ENCODE measurements at places on chromosomes 3 and 15.

DNA sequence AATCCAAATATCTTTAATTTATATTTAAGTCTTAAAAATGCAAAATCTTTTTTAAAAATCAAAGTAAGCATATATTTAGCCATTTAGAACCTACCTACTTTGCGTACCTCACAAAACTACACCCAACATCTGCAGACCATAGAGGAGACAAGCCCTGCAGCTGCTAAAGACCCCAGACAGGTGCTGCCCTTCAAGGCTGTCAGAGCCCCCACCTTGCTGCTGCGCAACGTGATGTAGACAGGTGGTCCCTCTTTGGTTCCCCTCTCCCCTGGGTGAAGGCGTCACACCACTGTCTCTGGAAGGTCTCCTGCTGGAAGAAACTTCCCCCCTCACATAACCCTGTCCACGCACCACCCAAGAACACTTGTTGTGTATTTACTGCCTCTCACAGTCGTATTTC is 204.5 kb downstream of the ARRDC4 start:
- DNase-seq, result no peak

DNA sequence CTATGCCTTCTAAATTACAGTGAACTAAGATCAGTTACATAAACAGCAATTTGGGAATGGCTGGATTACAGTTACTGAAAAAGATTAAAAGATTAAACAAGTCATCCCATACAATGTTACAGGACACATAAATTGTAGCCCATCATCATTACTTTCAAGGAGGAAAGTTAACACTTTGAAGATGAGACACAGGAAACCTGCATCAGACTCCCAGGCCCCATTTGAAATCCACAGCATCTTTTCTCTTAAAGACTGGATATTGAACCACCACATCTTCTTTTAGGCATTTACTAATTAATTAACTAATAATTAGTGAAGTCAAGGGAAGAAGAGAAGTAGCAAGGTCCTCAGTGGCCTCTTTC is 170.2 kb downstream of the PLCL2 start:
- DNase-seq, result no peak

DNA sequence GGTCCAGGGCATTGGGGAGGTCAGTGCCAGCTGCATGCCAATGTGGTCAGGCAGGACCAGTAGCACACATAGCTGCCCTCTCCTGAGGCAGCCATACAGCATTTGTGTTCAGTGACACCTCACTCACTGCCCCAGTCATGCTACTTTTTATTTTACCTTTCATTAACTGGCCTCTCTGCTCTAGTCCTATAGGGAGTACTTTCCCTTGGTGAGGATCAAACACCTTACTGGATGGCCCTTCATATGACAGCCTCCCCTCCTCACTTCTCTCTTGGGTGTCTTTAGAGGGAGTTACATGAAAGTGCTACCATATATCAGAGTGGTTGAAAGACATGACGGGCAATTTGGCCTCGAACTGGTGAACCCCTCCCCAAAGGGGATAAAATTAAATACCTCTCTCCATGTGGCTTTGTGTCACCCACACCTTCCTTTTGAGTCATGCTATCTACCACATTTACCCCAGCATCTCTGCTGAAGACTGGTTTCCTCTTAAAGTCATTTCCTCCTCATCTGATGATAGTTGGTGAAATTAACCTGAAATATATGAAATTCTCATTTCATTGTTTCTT is 17.6 kb downstream of the RLBP1 start:
- DNase-seq, result peak; percentile 59

DNA sequence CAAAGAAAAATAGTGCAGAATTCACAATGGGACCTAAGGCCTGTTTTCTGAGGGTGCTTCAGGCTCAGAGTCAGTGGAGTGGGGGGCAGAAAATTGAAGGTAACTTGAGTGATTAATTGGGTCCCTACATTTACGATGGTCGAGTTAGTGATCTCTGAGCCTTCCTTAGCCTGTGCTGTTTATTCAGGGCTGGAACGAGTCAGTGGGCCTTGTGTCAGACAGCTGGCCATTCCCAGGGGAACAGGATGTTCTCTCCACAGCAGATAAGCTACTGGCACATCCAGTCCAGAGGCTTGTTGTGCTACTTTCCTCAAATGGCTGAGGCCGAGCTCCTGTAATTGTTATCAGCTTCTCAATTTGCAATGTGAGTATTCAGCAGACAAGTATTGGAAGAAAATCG is 29.2 kb upstream of the CNTN3 start:
- DNase-seq, result no peak

- no peak for DNase-seq
Observed at GRCh38 chr15:90190606-90191343, 10.4 kb upstream of the SEMA4B start.

DNA sequence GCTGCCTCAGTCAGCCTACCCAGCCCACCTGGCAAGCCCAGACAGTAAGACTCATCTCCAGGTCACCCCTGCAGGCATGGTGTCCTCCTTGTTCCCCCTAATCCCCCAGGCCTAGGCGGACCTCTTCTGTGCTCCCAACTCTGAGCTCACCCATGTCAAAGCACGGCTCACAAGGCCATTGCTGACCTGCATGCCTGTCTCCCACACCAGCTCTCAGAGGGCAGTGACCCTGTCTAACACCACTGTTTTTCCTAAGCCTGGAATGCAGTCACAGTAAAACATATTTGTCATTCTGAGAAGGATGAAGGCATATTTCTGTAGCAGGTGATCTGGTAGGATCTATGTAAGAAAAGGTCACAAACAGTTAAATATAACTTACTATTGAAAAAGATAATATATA is 110.3 kb upstream of the HACD2 start:
- no peak for DNase-seq

DNA sequence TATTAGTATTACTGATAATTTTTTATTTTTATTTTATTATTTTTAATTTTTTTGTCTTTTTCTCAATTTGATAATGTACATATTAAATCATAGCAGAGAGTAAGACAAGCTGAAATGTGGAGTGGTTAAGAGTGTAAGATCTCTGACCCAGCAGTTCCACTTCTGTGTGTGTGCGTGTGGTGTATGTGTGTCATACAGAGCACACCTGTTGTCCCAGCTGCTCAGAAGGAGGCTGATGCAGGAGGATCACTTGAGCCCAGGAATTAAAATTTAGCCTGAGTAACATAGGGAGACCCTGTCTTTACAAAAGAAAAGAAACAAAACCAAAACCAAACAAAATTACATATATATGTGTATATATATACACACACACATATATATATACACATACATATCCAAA is 1.4 kb upstream of the CIDEC start:
- no peak for DNase-seq

GRCh38 chr3:149199474-149199873 is 22.2 kb downstream of the CP start:
- DNase-seq, result no peak
